WTC11 (cell line): ENCODE measurements at places on chromosomes 16 and 17. TPM values are rescaled to one million over a fixed set of nuclear protein-coding genes. Genes with fewer than 3 reads are reported as not detected.

GRCh38 chr17:74624131-74624530 is 593 bp upstream of the CD300E start:
- DNase-seq: no peak

DNA sequence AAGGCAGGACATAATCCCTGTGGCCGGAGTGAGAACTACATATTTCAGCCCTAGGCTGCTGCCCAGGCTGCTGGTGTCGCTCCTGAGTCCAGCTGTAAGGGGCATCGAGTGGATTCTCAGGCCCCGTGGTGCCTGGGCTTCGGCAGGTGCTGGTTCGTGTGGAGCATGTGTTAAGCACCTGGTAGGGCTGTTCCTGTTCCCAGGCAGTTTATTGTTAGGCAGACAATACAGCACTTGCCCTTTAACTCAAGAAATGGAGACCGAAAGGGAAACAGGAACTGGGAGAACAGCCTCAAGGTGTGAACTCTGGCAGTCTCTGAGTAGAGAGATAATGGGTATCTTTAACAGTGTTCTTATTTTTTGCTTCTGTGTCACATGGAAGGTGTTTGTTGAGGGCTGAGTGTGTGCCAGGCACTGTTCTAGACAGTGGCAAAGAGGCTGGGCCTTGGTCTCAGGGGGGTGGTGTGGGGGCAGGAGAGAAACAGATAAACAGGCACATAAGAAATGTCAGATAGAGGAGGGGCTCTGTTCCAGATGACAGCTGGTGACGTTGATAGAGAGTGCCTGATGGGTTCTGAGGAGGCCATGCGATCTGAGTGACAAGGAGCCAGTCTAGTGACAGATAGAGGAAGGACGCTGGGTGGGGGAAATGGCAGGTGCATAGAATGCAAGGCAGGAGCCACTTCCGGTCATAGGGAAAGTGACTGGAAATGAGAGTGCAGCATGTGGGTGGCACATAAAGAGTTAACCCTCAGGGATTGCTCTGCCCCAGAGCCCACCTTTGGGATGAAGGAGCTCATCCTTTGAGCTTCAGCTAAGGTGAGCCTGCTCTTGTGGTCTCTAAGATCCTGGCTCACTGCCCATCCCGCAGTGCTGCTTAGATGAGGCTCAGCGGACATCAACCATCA is 33.8 kb downstream of the EPN2 start:
- DNase-seq: peak; percentile 30

DNA sequence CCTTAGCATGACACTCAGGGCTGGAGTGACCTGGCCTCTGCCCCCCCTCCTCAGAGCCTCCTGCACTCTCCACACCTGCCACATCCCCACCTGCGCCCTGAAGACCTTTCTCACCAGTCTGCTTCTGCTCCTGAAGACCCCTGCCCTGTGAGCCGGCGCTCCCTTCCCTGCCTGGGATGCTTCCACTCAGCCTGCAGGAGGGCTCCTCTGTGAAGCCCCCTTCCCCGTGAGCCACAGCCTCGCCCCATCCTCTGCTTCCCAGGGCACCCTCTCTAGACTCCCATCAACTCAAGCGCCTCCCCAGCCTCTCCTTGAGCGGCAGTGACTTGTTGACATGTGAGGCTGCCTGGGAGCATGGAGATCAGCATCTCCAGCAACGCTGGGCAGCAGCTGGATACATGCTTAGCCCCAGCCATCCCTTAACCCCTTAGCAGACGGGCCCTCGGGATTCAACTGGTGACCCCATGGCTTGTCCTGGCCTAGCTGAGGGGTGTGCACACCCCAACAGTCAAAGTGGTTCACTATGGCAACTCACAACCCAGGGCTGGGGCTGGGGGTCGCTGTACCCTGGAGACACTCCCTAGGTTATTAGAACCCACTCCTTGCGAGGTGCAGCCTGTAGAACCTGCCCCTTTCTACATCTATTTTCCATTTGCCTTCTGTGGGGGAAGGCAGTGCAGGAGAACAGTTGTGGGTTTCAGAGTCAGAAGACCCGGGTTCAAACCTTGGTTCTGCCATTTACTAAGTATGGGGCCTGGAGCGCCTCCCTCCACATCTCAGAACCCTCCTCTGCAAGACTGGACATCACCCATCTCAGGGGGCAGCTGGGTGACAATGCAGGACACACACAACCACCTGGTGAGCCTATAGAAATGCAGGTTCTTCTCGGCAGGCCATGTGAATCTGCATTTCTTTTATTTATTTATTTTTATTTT is 21.5 kb downstream of the TMEM235 start:
- no peak for DNase-seq

MGAT5B gene
- total RNA-seq: 11.5 to 12.0 TPM (median 11.6 TPM) in 3 replicates

- no peak for DNase-seq
Observed at GRCh38 chr17:62937606-62938005, 28.4 kb upstream of the TANC2 start.

- DNase-seq: peak; percentile 88
Observed at GRCh38 chr17:50482516-50482915, 3.9 kb downstream of the RSAD1 start.

DNA sequence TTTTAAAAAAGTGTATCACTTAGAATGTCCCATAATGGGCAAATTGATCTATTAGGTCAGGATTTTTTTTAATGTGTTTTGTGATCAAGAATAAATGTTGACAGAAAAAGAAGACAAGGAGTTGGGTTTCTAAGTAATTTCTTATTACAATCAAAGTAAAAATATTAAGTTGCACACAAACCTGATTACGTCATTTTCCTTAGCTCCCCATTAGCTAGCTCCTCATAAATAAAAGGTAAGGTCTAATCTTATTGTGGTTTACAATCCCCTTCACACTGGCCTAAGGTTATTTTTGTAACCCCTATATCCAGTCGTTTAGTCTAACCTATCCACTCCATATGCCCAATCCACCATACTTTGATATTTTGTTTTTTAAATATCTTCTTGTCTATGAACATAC is 7.6 kb downstream of the CA10 start:
- DNase-seq: no peak

TMC8 gene
- 2.9 to 3.7 TPM (median 3.1 TPM) in 3 replicates for total RNA-seq

KRT39 gene
- total RNA-seq: not detected in 3 replicates

DNA sequence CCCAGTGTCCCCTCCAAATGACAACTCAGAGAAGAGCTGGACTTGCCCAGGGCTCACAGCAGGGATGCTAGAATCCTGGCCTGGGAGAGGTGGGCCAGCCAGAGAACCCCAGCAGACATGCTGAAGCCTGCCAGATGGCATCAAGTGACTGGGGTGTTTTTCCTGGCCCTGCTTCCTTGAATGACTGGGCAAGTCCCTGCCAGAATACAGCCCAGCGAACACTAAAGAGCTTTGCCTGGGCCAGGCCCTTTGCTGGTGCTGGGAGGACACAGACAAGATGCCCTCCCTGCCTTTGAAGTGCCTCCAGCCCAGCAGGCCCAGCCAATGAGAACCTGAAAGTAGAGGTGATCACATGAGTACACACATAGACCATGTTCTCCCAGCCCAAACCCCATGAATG is 11.5 kb downstream of the ZNF319 start:
- no peak for DNase-seq

CCL13 gene
- total RNA-seq: not detected in 3 replicates

CAPNS2 gene
- total RNA-seq: 0.28 TPM in 1 of 3 replicates, not detected in the others

APPBP2 gene
- 15.3 to 17.1 TPM (median 16.8 TPM) in 3 replicates for total RNA-seq

DNA sequence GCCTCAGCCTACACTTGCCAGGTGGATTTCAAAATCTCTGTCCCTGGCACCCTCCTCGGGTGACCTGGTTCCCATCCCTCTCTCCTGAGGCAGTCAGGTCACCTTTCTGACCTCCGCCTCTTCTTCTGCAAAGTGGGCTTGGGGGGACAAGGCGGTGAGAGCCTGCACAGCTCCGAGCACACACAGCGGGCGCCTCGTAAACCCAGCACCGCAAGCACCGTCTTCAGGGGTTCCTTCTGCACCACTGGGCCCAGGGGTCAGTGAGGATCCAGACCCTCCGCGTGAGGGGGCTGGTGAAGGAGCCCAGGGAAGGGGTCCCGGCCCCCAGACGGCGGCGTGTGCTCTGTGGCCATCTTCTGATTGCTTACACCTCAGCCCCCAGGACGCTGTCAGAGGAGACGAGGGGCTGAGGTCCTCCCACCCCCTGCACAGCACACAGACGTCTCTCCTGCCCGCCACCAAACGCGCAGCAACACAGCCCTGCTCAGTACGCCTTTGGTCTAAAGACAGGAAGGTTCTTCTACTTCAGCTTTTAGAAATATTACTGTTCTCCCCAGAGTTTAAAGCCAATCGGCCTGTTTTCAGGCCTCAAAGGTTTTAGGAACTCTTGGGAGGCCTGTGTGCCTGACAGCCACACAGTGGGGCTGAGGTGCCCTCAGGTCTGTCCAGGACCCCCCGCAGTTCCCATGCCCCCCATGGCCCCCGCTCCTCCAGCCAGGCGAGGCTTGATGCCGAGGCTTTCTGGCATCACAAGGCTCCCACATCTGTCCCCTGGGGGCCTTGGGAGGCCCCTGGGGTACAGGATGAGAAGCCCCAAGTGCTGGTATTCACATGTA is 2.7 kb downstream of the CBFA2T3 start:
- no peak for DNase-seq
